ENCODE measurements at places on chromosomes 6 and 20. TPM values are rescaled to one million over a fixed set of nuclear protein-coding genes. Genes with fewer than 3 reads are reported as not detected.
A peak's percentile ranks its signal among the peaks of the same experiment; 100 is the strongest.

FABP7 gene
- not detected for total RNA-seq

TNXB gene
- total RNA-seq, result 2.4 TPM

SLC17A2 gene
- not detected for total RNA-seq

RRBP1 gene
- 97.5 TPM for total RNA-seq

ZSCAN26 gene
- 8.7 TPM for total RNA-seq

FUT9 gene
- under 0.01 TPM for total RNA-seq

CLDN20 gene
- not detected for total RNA-seq

- peak; percentile 38 for DNase-seq
These were observed 91.6 kb downstream of the EPM2A start for GRCh38 chr6:145643760-145644159.

GRCh38 chr6:6612308-6612707 is 23.8 kb downstream of the LY86 start:
- no peak for DNase-seq

DNA sequence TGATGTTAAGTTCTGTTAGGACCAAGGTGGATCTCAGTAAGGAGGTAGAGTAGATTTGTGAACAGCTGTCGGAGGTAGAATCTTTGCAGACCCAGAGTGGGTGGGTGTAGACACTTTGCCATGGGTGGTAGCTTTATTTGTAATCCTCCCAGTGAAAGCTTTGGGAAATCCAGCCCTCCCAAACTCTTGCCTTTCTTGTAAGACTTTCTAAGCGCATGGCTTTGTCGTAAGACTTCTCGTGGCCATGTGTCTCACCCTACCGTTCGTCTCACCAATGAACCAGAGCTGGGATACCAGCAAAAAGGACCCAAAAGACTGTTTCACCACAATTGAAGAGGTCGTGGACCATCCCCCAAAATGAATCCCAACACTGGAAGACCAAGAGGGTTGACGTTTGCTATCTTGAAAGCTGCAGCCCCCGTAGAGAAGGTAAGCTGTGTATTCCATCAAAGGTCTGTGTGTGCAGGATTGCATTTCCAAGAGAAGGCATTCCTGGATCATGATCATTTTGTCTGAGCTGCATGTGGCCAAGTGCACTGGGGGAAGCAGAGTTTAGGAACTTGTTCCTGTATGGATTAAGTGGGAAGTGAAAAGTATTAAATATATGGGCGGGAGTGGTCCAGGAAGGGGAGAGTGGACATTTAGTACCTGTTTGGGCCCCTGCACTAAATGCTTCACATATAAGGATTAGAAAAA is 5.8 kb upstream of the TMEM14A start:
- no peak for DNase-seq

GRCh38 chr6:161963634-161964234 is 689.9 kb upstream of the AGPAT4 start:
- DNase-seq, result no peak

DNA sequence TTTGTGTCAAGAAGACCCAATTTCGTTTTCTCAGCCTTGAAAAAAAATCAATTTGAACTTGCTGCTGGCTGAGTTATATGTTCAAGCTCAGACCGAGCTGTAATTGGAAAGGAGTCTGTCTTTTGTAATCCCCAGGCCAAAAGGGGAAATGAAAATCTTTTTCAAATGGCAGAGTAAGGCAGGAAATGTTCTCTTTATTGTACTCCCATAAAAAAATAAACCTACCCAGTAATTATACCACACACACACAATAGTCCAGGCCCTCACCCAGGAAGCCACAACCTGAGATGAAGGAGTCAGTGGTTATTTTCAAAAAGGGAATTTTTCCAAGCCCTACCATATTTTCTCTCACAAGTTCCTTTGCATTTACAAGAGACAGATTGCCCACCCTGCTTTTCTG is 45.3 kb downstream of the CLIC5 start:
- no peak for DNase-seq

DNA sequence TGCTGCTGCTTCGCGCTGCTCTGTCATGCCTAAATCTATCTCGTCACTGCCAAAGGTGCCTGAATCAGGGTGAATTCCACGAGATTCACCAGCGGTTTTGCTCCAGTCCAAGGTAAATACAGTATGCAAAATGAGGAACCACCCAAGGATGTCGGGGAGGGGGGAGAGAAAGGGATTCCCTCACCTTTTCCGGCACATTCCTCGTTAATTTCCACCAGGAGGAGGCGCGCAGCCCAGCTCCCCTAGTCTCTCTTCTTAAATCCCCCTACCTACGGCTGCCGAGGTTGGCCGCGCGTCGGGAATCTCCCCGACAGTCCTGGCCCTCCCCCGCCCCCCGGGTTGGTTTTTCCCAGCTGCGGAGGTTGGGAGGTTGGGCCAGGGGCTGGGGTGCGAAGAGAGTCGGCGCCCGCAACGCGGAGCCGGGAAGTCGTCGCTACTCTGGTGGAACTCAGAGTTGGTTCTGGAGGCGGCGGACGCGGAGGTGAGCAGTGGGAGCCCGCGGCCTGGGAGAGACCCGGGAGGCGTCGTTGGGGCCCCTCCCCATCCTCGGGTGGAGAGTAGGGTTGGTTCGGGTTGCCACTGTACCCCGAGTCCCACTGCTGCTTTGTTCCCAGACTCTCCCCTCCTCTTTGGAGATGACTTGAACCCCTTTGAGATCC is at the start of gene TPBG:
TSS of gene TPBG (plus strand) at position 390 of the 659 bp plus-strand sequence. CDS start 1,145 bp downstream, outside the sequence.
- peak; percentile 84 for DNase-seq

- DNase-seq, result no peak
These were observed 91.9 kb downstream of the CDH4 start for GRCh38 chr20:61343934-61344333.

DNA sequence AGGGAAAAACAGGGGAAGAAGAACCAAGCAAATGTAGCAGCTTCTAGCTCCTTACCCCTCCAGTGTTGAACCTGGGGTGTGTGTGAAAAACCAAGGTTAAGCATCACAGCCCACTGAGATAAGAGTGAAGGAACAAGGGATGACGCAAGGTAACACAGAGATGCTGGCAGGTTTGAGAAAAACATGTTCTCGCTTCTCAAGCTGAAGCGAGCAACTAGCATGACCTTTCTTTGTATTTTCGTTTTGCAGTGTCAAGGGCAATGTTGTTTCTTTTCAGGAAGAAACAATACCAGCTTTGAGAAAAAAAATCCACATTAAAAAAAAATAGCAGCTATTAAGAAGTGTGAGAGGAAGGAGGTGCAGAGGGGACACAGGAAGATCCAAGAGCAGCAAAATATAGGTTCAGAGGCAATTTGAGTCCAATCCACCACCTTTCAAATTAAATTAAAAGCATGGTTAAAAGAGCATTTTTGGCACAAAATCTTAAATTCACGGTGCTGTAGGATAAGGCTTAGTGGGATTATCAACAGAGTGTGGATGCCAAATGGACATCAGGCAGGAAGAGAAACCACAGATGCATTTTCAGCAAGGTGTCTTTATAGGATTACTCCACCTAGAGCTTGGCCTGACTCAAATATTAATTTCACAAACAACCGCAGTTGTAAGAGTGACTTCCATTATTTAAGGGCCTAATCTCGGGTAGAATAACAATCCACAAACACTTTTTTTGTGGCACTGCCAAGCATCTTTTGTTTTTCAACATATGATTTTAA is 70.9 kb downstream of the SYNE1 start:
- no peak for DNase-seq

GRCh38 chr6:73860303-73860702 is 164.3 kb downstream of the CD109 start:
- DNase-seq, result no peak

DNA sequence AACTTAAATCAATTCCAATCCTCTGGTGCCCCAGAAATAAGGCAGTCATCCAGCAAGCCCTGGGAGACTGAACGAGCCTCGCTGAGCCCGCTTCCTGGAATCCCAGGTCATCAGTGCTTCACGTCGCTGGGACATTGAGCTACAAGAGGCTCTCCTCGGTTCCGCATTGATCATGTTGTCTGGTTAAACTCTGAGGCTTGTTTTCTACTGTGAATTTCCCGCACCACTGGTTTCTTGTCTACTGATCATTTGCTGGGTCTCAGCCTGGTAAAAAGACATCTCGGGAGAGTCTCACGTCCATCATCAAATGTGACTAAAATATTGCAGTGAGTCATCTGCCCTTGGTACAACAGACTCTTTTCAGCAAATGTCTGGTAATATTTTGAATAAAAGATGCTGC is 569.2 kb downstream of the QKI start:
- DNase-seq, result no peak

DNA sequence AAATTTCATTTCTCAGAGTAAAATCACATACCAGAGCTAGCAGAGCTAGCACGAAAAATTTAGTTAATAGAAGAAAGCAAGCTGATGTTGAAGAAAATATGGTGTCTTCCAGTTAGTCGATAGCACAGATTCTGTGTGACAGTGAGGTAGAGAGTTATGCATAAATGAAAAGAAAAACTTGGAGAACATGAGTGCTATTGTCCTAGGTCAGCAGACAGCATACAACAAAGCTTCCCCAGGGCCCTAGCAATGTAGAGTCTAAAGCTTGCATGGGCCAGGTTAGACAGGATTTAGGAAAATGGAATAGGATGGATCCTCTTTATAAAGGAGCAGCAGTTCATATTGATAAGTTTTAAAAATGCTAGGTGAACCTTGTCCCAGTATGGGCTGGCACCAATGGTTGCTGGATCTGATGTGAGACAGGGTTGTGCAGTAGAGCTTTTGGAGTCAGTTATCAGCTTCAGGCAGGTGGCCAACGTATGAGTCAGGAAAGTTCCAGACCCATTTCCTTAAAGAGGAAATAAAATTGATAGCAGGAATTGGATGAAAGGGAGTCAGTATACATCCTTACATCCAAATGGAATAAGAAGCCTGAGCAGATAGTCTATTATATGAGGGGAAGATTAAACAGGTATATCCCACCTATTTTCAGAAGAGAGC is 277.2 kb downstream of the FRK start:
- DNase-seq, result peak; percentile 37

DNA sequence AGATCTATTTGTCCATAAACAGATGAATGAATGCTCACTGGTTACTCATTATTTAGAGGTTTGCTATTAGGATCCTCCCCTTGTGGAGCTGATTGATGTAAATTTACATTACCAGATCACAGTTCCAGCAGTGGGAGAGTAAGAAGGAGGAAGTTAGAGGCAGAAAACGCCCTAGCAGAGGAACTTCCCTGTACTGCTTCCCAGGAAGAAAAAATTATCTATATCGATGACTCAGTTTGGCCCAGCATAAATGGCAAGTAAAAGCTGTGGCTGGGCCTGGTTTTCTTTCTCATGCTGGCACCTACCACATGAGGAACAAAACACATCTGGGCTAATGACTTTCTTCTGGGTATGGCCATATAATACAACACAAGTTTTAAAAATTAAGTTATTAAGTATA is 35.7 kb downstream of the DNAAF9 start:
- no peak for DNase-seq

- DNase-seq, result peak; percentile 87
These were observed 67.9 kb downstream of the ZHX3 start for GRCh38 chr20:41249411-41250281.

- DNase-seq, result no peak
These were observed 69.3 kb upstream of the IER3 start for GRCh38 chr6:30813631-30814145.

DNA sequence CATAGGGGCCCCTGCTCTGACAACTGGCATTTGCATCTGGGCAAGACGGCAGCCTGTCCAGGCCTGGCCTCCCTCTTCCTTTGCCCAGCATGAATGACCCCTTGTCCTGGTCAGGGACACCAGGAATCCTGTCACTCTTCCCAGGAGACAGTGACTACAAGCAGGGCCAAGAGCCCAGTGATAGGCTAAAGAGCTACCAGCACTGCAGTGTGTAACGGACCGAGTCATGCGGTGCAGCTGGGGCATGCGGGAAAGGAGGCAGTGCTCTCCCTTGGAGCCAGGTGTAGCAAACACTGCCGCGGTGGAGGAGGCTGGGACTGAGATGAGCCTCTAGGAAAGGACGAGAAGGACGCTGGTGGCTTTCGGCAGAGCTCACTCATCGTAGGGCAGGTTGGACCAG is 38.7 kb upstream of the DSP start:
- no peak for DNase-seq

GRCh38 chr6:27145731-27146455 is 101.6 kb upstream of the PRSS16 start:
- DNase-seq, result peak; percentile 86

DNA sequence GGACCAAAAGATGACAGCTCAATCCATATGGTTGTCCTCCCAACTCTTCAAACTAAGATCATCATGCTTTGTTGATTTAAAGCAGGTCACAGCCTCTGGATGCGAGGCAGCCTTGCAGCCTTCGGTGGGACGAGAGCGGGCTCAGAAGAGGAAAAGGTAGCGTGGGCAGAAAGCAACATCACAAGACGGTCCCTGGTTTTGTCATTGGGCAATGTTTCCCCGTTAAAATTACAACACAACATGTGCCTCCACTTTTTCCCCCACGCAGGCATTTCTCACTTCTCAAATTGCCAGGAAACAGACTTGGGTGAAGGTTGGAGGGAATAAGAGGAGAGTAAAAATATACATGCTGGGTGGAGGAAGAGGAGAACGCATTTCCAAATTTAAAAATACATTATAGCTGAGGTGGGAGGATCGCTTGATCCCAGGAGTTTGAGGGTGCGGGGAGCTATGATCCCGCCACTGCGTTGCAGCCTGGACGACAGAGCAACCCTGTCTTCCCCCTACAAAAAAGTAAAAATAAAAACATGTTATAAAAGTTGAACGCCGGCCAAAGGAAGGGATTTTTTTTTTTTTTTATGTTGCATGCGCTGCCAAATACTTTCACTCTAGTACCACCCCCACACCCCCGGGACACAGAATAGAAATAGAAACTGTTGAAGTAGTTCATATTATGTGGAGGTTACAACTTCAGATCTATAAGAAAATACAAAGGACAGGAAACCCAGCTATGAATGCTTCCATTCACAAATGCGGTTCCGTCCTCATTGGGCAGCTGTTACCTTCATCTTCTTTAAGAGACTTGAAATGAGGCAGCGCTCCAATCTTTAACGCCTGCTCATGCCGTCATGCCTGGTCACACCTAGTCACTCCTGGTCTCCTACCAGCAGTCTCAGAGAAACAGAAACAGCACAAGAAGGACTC is 13.9 kb upstream of the NAA20 start:
- DNase-seq, result no peak
